ENCODE measurements at places on chromosomes 16 and 17.

DNA sequence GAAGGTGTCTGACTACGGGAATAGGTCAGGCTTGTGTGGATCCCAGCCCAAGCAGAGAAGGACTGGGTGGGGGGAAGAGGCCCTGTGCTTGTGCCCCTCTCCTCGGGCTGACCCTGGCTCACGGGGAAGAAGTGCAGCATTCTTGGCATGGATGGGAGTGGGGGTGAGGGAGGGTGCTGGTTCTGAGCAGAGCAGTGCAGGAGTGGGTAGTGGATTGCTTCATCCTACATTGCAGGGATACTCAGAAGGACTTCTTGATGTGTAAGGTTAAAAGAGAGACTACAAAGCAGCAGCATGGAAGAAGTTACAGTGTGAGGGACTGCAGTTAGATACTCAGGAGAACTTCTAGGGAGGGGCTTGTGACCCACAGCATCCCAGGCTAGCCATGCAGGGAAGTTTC lies 2.1 kb downstream of the ARHGAP23 start:
- no peak for DNase-seq

DNA sequence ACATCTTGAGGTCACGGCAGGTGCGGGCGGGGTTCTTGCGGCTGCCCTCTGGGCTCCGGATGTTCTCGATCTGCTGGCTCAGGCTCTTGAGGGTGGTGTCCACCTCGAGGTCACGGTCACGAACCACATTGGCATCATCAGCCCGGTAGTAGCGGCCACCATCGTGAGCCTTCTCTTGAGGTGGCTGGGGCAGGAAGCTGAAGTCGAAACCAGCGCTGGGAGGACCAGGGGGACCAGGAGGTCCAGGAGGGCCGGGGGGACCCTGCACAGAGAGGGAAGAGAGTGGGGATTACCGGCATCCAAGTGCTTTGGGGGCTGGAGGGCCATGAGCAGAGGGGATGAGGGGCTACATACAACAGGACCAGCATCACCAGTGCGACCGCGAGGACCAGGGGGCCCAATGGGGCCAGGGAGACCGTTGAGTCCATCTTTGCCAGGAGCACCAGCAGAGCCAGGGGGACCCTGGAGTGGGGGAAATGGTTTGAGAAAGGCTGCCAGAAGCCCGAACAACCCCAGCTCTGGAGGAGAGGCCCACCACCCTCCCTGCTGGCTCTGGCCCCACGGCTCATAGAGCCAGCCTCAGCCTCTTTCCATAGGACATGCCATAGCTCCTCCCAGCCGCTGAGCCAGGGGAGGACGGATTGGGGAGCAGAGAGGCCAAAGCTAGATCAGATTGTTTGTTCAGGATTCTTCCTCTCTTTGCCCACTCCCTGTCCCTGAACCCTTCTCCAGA lies 14.6 kb downstream of the COL1A1 start:
- DNase-seq = no peak

- DNase-seq = no peak
Observed at GRCh38 chr16:49431040-49431439, 57.4 kb downstream of the C16orf78 start.

- no peak for DNase-seq
Observed at GRCh38 chr17:45790296-45790922, 6.3 kb downstream of the CRHR1 start.

- DNase-seq = no peak
Observed at GRCh38 chr17:1197379-1197778, 17.6 kb upstream of the ABR start.

- DNase-seq = no peak
Observed at GRCh38 chr16:47958726-47959125, 197.1 kb downstream of the ABCC12 start.

DNA sequence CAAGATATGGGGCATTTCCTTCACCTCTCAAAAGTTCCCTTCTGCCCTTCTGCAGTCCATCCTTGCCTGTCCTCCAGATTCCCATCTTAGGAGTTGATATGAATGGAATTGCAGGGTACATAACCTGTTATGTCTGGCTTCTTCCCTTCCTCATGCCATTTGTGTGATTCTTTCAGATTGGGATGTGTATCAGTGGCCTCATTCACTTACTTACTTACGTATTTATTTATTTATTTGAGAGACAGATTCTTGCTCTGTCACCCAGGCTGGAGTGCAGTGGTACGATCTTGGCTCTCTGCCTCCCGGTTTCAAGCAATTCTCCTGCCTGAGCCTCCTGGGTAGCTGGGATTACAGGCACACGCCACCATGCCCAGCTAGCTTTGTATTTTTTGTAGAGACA lies 6.2 kb upstream of the TMEM94 start:
- no peak for DNase-seq
